ENCODE measurements at places on chromosomes 3 and 15.
A peak's percentile ranks its signal among the peaks of the same experiment; 100 is the strongest.

GRCh38 chr3:172701751-172702150, 9.1 kb downstream of the NCEH1 start:
- DNase-seq: no peak

DNA sequence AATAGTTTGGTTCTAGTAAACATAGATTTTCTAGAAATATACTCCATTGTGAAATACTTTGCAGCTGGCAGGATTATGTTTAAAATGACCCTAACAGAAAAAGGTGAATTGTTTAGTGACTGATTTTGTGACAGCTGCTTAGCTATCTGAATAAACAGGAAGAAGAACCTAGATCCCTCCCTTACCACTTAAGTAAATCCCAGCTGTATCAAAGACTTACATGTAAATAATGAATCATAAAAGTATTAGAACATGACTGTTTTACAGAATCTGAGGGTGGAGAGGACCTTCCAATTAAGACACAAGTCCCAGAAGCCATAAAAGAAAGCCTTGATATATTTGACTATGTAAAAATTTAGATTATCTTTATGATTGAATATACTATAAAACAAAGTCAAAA, 15.9 kb downstream of the SLC49A4 start:
- no peak for DNase-seq

DNA sequence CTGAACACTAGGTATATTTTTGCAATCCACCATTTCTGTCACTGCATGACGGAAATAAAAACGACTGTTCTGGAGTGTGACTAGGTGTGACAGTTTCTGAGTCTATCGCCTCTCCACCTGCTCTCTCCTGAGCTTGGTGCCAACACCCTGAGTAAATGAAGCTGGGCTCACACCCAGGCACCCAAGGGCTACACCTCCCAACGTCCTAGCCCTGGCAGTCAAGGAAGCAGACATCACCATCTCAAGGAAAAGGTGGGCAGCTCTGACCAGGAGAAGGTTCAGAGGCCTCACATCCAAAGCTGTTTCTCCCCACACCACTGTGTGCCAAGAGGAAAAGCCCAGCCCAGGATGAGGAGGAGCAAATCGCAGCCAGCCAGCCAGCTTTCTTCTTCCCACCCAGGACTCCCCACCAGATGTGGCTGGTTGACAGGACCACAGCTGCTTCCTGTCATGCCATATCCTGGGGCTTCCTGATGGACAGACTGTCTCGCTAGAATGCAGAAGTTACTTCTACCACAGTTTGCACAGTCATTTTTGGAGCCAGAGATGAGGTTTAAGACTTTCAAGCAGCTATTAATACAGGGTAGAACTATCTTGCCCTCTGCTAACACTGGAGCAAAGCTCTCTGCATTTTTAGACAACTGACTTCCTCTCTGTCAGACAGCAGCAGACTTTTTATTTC, 3.3 kb downstream of the SCAMP2 start:
- peak; percentile 90 for DNase-seq

- no peak for DNase-seq
Measured at GRCh38 chr15:61036136-61036535, 193.0 kb downstream of the RORA start.

- no peak for DNase-seq
Measured at GRCh38 chr3:182180654-182181385, 469.1 kb downstream of the SOX2 start.

GRCh38 chr15:80619680-80620079, 75.4 kb upstream of the ABHD17C start:
- no peak for DNase-seq

GRCh38 chr3:142072816-142073215, 76.5 kb downstream of the TFDP2 start:
- no peak for DNase-seq

DNA sequence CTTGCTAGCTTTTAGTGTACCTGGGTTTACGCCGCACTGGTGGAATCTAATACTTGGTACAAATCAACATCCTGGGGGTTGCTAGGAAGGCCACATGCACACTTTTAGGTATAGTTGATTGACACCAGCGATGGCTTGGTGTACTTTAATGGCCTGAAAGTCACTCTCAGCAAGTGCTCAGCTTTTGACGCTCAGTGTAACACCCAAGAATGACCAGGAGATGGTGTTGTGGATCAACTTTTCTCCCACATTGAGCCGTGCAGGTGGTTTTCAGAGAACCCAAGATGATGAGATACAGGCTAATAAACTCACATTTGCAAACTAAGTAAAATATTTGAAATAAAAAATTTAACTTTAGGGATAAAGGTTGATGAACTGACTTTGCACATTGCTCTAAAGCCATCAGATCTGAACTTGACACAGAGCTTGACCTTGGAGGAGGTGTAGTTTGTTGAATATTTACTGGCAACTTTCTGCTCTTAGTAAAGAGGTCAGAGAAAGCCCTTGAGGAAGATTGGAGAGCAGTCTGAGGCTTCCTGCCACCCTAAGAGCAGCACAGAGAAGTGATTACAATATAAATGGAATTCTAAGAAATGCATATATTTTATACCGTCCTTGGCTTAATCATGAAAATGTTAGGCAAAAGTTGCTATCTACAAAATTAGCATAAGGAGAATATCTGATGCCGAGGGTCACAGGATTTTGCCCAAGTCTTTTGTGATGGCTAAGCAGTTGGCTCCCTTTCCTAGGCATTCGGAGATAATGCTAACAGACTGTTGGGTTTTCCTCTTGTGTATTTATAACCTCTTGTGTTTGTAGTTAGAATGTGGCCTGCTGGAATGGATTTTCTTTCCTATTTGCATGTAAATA, 143.4 kb upstream of the RASGRP1 start:
- peak; percentile 45 for DNase-seq

- DNase-seq: no peak
Measured at GRCh38 chr3:79968418-79968817, 200.6 kb upstream of the ROBO1 start.

GRCh38 chr3:4351164-4351855, 48.1 kb downstream of the SETMAR start:
- DNase-seq: no peak

DNA sequence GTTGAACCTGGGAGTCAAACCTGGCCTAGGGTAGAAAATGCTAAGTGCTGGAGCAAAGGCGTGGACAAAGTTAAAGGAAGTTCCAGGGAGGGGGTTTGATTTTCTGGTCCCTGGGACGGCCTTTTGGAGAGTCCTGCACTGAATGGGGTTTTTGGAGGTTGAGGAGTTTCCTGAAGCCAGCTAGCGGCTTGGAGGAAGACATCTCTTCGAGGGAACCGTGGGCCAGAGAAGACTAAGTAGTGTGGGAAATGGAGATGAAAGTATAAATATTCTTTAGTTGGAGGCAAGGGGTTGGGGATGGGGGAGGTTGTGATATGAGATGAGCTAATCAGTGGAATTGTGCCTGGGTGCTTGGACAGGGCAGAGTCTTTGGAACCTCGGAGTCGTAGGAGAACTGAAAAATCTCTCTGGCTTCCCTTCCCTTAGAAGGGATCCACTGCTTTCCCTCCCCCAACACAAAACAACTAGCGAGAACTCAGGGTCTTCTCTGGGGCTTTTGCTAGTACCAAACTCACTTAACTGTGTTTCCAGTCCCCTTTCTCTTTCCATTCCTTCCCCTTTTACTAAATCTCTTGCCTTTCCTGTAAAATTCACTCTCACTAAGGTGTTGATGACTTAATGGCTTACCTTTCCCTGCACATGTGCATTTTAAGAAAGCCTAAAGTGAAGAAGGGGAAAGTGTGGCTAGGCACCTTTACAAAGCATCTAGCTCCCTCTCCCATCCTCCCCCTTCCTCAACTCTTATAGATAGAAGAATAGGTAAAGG, 1.0 kb downstream of the LPP start:
- DNase-seq: no peak

DNA sequence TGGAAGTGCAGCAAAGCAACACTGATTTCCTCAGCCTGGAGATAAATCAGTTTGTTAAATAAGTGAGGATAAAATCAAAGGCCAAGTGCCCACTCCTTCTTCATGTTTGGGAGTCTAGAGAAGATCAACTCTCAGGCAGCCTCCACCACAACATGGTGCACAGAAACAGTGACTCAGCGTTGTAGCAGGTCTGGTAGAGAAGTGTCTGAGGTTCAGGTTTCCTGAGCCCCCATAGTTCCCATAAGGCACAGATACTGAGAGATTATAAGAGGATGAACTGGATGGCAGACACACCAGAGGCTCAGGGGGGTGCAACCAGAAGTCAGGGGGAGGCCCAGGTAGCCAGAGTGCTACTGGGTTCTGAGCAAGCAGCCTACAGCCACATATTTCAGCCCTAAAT, 166.7 kb downstream of the FRMD5 start:
- no peak for DNase-seq

- no peak for DNase-seq
Measured at GRCh38 chr15:88688394-88688933, 49.6 kb downstream of the ISG20 start.

- DNase-seq: no peak
Measured at GRCh38 chr3:191958980-191959671, 498.2 kb downstream of the PYDC2 start.

DNA sequence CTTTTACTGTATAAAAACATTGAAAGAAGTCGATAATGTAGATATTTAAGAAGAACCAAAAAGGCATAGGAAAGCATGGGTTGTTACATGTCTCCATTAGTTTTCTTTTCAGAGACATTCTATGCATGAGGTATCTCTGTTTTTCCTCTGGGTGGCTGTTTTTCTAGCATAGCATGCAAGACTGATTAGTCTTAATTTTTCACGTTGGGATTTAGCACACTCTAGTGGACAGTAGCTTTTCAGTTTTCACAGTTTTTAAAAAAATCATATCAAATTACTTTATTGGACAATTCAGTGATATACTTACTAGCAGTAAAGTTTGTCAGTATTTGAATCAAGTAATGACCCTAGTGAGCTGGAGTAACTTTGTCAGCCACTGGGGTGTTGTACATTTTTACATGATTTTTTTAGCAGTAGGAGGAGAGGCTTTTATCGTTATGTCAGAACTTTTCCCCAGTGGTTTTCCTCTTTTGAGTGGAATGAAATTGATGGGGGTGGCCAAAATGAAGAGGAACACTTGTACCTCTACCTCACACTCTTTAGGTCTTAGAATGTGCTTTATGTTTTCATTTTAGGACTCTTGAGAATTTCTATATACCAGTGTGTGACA, 57.2 kb downstream of the SEC22A start:
- DNase-seq: peak; percentile 55

DNA sequence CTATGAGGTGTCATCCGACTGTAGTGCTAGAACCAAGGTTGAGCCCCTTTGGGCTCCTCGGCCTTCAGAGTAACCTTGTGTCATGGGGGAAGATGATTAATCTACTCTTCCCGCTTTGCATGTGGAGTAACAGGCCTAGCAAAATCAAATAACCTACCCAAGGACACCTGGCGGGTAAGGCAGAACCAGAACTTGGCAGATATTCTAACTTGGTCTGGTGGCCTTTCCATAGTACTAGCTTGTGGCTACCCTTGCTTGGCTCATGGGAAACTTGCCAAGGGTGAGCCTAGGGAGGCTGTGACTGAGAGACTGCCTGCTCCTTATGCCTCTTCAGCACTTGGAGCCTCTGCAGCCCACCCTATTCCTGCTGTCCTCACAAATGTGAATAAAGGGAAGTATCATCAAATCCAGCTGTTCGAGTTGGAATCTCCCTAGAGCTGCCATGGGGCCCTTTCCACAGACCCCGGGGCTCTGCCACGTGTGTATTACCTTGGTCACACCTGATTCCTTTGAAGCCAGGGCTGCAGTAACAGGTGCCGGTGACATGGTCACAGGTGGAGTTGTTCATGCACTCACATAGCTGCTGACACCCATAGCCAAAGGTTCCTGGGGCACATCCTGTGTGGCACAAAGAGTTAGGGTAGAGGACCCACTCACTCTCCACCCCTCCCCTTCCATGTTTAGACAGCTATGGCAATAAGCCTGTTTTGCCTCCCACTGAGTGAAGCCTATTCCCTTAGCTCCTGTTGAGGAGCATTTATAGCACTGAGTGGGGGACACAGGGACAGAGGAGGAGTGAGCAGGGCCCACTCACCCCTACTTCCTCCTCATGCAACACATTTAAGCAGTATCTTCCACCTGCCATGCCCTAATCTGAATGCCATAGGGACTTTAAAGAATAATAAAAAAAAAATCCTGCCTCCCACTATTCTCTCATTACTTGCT, 46.0 kb downstream of the RAB11A start:
- DNase-seq: peak; percentile 92

GRCh38 chr3:46017720-46018119, 9.6 kb downstream of the XCR1 start:
- DNase-seq: no peak

DNA sequence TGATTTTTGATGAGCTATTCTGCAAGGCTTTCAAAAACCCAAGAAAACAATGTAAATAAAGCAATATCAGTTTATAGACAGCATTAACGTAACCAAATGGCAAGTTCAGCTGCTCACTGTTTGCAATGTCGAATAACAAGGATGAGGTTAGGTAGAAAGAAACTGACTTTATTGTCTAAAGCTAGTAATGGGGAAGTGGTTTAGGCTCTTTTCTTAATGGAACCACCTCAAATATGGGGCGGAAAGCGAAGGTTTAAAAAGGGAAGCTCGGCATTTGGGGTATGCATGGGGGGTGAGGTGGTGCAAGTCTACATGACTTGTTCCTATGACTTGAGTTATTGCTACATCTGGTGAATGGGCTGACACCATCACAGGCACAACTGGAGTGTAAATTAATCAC, 1060.2 kb downstream of the NSUN3 start:
- no peak for DNase-seq

DNA sequence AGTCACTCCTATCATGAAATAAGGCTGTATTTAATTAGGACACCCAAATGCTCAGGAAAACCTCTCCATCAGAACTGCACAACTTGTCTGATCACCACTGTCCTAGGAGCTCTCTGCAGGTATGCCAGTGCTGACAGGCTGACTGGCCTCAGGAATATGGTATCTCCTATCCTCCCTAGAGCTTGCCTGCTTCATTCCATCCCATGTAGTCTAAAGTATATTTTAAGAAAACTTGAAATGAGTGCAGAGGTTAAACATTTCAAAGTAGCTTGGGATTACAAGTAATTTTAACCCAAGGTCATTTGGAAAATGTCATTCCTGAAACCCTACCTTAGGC, 23.7 kb downstream of the FILIP1L start:
- DNase-seq: no peak

DNA sequence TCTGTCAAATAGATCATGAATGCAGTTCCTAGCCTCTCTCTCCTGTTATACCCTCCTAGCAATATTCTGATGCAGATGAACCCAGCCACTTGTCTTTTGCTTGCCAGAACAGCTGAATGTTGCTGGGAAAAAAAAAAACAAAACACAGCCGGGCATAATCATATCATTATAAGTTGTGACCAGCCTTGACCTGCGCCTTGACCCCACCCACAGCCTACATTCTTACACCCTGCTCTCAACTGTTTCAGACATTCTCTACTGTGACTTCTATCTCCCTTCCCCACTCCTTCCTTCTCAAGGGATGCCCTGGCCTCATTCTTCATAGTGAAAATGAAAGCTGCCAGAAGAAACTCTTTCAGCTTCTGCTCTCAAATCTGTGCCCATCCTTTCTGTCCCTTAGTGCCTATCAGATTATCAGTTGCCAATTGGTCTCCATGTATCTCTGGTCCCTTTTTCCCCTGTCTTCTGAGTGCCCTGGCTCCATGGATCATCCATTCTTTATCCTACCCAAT, 389.1 kb upstream of the TPRG1 start:
- no peak for DNase-seq

GRCh38 chr15:71336671-71337070, 221.4 kb downstream of the THSD4 start:
- DNase-seq: no peak
